T follicular helper cell (primary cell): ENCODE measurements at places on chromosomes 12 and 14.

GRCh38 chr12:80813820-80814219, 97.1 kb downstream of the MYF5 start:
- DNase-seq, result no peak

DNA sequence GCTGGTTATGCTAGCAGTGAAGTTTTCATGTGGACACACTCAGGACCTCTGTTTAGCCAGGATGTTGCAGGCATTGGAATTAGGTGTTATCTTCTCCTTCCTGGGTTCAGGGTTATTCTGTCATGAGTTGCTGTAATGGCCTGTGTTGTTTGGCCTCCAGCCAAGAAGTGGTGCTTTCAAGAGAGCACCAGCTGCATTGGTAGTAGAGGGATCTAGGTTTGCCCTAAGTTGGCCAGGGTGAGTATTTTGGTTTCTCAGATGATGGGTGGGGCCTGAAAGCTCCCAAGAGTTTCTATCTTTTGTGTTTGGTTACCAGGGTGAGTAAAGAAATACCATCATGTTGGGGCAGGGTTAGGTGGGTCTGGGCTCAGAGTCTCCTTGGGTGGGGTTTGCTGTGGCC, 2.7 kb upstream of the GZMH start:
- DNase-seq, result no peak

- no peak for DNase-seq
Measured at GRCh38 chr12:56337753-56338251, 882 bp upstream of the IL23A start.

GRCh38 chr12:15982921-15983320, 71.8 kb downstream of the DERA start:
- DNase-seq, result no peak

DNA sequence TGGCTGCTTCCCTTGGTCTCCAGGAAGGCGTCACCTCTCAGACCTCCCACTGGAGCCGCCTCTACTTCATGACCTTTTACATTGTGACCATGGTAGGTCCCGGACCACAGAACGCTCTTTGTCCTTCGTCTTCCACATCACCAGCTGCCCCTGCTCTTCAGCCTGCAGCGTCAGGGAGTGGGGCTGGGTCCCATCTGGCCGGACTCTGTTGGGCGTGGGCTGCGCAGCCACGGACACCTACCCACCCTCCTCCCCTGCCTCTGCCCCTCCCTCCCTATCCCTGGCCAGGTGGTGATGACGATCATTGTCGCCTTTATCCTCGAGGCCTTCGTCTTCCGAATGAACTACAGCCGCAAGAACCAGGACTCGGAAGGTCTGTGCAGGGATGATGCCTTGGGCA, 43.3 kb downstream of the SLC8B1 start:
- DNase-seq, result no peak

- peak; percentile 68 for DNase-seq
Measured at GRCh38 chr12:75390899-75391538, at the start of gene GLIPR1L2. Gene GLIPR1L2, plus strand, starts transcription at chr12:75391089. Its CDS starts 28 bp downstream, at chr12:75391117.
